ENCODE measurements at places on chromosomes 5 and 9.

GRCh38 chr5:72130351-72130761 is 23.1 kb downstream of the MAP1B start:
- DNase-seq: no peak

DNA sequence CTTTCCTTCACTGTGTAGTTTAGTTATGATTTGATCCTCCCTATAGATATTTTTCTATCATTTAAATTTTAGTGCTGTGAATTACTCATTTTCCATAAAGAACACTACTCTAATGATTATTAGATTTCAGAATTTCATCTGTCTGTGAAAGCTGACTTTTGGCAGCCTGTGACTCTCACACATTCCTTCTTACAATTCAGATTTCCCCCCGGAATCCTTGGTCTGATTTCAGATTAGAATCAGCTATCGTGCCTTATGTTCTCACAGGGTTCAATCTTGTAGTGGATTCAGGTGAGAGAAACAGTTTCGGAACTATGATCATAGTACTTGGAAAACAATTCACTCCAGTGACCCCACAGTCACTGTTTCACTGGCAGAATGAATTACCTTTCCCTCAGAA is 26.2 kb downstream of the ZNF474 start:
- DNase-seq: no peak

- DNase-seq: no peak
Measured at GRCh38 chr5:34040472-34040871, 2.5 kb downstream of the C1QTNF3 start.

- no peak for DNase-seq
Measured at GRCh38 chr5:175588709-175589429, 69.0 kb upstream of the HRH2 start.

GRCh38 chr5:113122053-113122452 is 145.5 kb downstream of the DCP2 start:
- no peak for DNase-seq

- DNase-seq: no peak
Measured at GRCh38 chr5:66848749-66849641, 252.8 kb downstream of the MAST4 start.

DNA sequence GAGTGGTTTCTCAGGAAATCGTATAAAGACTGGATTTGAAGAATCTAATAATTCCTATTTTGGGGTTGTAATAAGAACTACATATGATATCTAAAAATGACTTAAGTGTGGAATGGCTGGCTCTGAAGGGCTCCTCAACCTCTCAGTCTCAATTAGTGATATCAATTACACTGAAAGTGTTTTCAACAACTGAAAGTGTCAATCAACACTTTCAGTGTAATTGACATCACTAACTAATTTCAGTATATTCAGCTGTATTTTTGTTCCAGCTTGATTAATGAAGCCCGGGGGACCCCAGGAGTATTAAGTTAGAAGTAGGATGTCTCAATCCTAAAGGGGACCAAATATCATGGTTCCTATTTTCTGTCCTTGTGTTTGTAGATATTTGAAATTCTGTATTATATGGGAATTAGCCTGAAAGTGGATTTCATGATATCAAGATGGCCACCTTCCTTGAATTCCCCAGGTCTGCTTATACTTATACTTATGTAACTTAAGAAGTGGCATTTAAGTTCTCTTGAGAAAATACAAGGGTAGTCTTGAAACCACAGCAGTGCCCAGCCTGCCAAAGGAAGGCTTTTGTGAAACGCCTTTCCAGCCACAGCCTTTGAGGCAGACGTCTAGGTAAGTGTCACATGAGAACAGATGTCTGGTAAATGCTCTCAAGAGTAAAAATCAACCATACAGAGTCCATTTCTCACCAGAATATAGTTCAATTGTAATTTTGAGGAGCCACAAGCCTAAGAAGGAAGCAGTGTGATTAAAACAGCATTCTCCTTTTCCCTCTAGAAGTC is 4.6 kb downstream of the BASP1 start:
- DNase-seq: peak; percentile 85

DNA sequence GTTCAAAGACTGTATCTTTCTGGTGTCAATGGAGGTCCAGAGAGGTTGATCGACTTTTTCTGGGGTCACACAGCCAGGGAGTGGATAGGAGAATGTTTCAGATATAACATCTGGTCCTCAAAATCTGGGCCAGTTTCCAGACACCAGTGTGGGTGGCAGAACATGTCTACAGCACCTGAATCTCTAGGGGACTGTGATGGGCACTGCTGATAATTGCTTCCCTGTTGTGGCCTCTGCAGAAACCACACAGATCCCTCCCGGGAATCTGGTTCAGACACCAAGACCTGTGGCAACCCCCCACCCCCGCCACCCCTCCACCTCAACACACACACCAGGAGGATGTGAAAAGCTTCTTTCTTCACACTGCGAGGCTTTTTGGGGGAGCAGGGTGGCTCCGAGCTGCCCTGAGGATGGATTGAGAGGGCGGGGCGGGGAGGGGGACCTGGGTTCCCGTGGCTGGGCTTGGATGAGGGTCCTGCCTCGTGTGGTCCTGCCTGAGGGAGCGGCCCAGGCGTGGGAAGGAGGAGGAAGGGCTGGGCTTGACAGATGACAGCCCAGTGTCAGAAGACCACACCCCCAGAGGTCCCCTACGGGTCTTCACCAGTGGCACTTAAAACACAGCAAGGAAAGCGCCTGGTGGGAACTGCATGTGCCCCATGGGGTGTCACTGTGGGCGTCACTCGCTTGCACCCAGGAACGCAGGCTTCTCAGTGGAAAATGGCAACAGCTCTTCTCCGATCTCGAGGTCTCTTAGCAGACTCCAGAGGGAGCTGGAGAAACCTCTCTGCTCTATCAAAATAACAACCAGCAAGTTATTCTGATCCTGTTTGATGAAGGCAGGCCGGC is 55.2 kb downstream of the TRIP13 start:
- no peak for DNase-seq

DNA sequence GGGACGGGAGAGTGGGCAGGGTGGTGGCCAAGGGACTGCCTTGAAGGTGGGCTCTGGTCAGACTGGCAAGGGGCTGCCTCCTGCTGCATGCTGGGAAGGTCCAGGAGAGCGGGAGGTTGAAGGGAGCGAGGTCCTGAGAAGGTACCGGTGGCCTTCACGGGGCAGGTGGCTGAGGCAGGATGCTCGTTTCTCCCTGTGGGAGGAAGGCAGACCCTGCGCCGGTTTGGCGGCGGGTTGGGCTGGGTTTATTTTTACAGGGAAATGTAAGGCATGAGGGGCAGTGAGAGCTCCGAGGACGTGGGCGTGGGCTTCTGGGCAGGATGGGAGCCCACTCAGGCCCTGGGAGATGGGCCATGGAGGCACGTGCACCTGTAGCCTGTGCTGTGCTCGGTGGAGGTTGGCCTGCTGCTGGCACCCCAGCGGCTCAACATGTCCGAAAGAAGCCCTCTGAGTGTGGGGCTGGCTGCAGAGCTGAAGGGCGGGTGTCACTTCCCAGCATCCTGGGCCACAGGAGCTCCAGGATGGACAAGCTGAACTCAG is 27.3 kb downstream of the IER5L start:
- DNase-seq: no peak

- DNase-seq: no peak
Measured at GRCh38 chr5:151696470-151697061, 9.9 kb upstream of the SPARC start.

DNA sequence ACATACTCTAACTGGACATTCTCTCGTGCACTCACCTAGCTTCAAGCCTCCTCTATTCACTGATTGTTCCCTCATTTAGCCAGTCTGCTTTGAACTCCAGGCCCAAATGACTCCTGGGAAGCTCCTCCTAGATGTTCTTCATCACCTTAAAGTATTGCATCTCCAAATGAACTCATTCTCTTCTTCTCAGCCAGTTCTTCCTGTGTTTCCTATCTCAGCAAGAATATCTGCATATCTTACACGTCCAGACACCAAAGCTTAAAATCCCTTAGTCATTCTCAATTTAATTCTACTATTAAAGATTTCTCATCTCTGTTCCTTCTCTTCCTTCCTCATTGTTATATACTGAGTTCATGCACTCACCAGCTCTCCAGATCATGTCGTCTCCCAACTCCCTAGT is 118.6 kb upstream of the DAB2 start:
- no peak for DNase-seq

GRCh38 chr9:119044806-119045205 is 324.4 kb downstream of the BRINP1 start:
- no peak for DNase-seq

DNA sequence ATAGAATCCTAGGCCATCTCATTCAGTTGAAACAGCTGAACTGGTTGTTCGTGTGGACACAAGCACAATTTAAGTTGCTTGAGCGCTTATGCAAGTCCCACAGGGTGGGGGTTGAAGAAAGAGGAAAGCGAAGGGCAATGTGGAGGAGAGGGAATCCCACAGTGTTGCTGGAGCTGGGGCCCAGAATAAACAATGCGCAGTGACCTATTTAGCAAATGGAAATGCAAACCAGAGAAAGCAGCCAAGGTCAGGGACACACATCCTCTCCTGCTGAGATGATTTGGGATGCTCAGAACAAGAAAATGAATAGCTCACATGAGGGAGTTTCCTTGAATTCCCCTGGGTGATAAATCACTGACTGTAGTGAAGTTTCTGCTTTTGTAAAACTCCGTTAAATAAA is 838.3 kb downstream of the TLE4 start:
- no peak for DNase-seq

DNA sequence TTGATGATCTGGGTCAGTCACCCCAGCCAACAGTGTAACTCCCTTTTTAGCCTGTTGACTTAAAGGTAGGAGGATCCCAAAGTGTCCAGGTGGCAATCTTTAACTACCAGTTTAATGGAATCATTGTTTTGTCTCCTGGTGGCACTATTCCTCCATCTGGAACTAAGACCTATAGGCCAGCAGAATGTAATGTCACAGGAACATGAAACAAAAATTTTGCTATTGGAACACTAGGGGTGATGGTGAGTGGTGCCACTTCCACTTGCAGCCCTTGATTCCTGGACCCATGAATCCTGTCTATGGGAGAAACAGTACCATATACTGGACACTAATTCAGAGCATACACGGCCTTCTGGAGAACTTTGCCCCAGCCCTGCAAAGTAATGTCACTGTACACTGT is 219.5 kb upstream of the RASA1 start:
- no peak for DNase-seq

DNA sequence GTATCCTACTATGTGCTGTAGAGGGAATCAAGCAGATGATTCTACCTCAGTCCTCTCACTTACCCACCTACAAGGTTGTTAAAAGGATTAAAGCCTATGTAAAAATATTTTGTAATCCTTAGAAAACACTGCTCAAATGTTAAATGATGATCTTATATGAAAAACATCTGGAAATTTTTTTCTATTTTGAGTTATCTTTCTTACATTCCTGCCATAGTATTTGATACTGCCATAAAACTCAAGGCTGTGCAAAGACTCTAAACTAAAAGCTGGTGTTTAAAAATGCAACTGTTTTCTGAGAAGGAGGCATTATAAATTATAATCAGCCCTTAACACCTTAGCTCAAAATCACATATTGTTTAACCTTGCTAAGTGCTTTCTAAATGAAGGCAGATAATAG is 474.2 kb downstream of the PRELID2 start:
- no peak for DNase-seq

- DNase-seq: peak; percentile 60
Measured at GRCh38 chr5:153237671-153238332, 252.7 kb upstream of the GRIA1 start.

DNA sequence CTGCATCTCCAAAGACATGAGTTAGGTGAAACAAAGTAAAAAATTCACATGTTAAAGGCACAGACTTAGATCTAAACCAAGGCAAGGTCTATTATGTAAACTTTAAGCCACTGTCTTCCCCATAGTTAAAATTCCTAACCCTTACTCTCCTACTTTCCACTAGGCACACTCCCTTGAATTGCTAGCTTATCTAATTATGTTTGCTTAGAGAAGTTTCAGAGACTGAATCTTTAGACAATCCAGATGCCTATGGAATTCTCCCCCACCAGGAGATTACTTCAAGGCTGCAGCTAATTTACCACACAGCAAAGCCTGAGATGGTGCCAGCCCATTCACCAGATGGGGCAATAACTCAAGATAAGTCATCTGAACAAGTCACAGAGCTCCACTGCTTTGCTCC is 803.1 kb upstream of the COX7C start:
- no peak for DNase-seq

- no peak for DNase-seq
Measured at GRCh38 chr5:110832683-110833082, 93.9 kb downstream of the SLC25A46 start.

DNA sequence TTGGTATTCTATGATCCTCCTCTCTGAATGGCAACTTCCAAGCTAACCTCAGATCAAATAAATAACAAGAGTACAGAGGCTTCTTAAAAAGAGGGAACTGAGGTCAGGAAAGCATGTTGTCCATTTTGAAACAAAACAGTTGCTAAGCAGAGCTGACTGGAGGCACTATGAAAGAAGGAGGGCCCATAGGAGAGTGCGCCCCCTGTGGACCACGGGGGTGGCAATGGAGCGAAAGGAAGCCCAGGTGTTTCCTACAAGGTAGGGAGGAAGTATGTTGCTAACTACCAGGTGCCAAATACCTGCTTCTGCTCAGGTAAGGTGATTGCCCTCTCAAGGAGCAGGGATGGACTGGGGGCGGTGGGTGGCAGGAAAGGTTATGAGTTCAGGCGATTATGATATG is 101.8 kb upstream of the MAST4 start:
- no peak for DNase-seq

All from MM.1S (cell line).